Stomach (tissue), 19 donors: ENCODE measurements at places on chromosomes 6 and 20. TPM values are rescaled to one million over a fixed set of nuclear protein-coding genes. Genes with fewer than 3 reads are reported as not detected.

DNA sequence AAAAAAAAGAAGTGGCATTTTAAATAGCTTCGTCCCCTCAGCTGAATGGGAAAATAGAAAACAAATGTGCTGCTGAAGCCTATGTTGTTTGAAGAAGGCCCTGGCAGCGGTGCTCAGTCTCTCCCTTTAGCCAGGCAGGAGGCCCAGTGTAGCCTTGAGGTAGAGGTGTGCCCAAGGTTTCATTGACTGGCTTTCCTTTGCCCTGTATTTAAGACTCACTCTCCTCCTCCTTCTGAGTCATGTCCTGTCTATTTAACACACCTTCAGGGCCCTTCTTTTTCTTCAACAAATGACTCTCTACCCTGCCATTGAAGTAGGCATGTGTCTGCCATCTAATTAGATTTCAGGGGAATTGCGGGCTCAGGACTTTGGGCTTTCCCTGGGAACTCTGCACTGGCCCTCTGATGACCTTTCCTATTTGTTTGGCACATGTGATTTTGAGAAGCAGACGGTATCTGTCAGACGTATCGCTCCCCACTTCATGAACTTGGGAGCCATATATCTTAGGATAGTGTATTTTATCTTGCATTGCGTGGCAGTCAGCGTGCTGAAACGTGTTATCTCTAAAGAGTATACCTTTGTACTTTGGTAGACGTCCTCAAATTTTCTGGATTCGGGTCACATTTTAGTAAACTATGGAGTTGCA, 4.3 kb downstream of the TJAP1 start:
- no peak for DNase-seq

GRCh38 chr6:148789948-148790347, 43.1 kb downstream of the UST start:
- DNase-seq, result no peak

- no peak for DNase-seq
Measured at GRCh38 chr6:91782802-91783201, 1195.9 kb upstream of the MAP3K7 start.

DNA sequence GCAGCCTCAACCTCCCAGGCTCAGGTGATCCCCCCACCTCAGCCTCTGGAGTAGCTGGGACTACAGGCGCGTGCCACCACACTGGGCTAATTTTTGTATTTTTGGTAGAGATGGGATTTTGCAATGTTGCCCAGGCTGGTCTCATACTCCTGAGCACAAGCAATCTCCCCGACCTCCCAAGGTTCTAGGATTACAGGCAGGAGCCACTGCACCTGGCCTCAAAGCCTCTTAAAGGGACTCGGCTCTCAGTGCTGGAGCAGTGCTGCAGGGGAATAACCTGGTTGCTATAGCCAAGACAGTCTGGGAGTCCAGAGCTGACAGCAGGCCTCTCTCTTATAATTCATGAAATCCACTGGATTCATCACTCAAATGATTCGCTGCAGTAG, 17.0 kb downstream of the GHRH start:
- DNase-seq, result no peak

The PTGIS gene
- 15.1 TPM for total RNA-seq

DNA sequence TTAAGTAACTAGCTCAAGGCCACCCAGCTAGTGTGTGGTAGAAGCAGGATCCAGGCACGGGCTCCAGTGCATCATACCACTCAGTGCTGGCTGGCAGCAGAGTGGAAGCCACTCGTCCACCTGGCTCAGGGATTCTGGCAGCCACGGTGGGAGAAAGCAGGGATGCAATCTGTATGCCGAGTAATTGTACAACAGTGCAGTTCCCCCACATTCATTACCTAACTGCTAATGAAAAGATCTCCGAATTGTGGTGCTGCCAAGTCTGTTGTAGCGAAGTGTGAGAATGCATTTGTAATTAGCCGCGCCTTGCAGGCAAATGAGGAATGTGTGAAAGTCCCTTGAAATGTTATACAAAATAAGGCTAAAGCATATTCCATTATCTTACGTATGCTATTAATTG, 29.0 kb downstream of the KCNG1 start:
- DNase-seq, result no peak

The POPDC3 gene
- total RNA-seq, result not detected

- peak; percentile 28 for DNase-seq
Measured at GRCh38 chr6:20708367-20709124, 174.3 kb downstream of the CDKAL1 start.

- DNase-seq, result no peak
Measured at GRCh38 chr6:657743-658142, 843 bp upstream of the HUS1B start.

GRCh38 chr6:165749163-165749562, 86.1 kb upstream of the PDE10A start:
- DNase-seq, result no peak

GRCh38 chr6:121319112-121319553, 15.1 kb downstream of the TBC1D32 start:
- DNase-seq, result no peak

The KCNK16 gene
- total RNA-seq, result not detected

- DNase-seq, result peak; percentile 28
Measured at GRCh38 chr6:143195349-143195845, 134.7 kb downstream of the AIG1 start.

GRCh38 chr6:162857326-162857725, 129.6 kb downstream of the PACRG start:
- DNase-seq, result no peak

GRCh38 chr6:96784650-96785049, 52.6 kb downstream of the GPR63 start:
- no peak for DNase-seq

The ULBP2 gene
- total RNA-seq, result not detected

DNA sequence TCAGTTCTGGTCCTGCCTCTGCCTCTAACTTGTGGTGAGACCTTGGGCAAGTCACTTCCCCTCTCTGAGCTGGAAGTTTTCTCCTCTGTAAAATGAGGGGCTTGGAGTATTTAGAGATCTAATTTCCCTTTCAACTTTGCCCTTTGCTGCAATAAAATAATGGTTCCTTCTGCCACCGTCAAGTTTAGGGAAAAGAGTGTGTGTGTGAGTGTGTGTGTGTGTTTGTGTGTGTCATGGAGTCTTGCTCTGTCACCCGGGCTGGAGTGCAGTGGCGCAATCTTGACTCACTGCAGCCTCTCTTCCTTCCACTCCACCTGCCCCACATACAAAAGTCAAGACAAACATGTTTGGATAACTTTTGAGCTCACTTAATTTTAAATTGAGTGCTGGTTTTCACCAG, 39.2 kb upstream of the PIM1 start:
- DNase-seq, result peak; percentile 47

The BPIFA1 gene
- not detected for total RNA-seq

DNA sequence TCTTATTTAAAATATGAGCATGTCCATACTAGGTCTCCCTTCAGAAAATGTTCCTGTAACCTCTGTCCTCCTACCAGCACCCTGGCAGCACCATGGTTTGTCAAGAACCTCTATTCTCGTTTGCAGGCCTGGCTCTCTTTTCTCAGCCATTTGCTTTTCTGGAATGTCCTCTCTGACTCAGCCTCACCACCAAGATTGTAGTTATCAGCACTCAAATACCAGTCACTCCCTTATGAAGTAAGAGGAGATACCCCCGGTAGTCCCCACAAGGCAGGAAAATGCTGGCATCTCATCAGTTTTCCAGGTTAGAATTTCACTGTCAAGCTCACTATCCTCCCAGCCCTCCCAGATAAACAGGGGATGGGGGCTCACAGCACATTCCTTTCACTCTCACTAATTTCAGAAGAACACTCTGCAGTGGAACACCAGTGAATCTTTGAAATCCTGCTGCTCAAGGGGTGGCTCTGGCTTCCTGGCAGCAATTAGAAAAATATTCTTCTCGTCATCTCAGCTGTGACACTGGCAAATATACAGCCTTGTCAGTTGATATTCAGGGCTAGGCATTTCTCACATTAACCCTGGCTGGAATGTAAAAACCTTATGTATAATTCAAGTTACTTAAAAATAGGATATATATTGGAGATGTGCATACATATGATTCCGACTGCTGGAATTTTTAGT, 129.2 kb downstream of the TBX18 start:
- peak; percentile 13 for DNase-seq

The CTSZ gene
- total RNA-seq, result 56.9 TPM

DNA sequence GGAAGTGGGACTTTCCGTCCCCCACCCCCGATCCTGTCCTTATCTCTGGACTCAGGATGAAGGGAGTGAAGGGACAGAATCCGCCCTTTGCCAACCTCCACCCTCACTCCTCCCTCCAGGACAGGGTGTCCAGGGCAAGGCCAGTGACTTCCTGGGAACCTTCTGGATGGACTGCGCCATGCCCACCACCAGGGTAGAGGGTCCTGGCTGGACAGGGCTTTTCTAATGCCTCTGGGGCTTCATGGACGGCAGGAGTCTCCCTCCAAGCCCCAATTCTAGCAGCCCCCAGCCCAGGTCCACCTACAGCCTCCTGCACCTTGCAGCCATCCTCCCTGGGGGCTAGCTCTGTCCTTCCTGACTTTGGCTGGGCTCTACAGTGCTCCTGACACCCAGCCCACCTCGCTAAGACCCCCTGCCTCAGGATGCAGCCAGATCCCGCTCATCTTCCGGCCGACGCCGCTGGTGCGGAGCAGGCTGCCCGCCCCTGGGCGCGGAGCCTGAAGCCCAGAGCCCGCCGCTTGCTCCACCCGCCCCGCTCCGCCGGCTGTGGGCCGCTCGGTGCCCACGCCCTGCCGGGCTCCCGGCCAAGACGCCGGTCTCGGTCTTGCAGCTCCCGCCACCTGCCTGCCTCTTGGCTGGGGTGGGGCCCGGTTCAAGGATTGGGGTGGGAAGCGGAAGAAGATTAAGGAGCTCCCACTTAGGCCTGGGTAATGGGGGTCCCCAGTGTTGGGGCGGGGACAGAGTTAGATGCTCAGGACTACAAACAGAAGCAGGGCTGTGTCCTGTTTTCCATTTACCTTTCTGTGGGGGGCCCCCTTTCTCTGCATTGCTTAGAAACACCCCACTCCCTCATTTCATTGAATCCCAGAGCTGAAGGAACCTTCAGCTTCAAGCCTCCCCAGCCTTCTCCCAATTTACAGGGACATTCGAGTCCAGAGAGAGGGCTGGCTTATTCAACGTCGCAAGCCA, 72.8 kb downstream of the MDGA1 start:
- peak; percentile 88 for DNase-seq

GRCh38 chr20:47747669-47748031, 37.6 kb downstream of the SULF2 start:
- no peak for DNase-seq

DNA sequence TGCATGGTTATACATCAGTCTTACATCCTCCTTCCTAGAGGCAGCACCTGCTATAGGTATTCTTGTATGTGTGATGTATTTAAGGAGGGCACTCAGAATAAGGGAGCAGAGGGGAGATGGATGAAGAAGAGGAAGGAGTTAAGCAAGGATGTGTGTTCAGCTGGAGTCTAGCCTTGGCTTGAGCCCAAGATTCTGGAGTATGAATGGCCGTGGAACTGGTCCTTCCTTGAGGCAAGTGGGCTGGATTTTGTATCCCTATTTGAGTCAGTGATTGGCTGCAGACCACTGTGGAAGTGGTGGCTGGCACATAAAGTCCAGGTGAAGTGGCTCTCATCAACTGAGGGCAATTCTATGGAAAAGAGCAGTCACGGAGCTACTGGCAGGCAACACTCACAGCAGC, 112.0 kb upstream of the RNF24 start:
- DNase-seq, result no peak

DNA sequence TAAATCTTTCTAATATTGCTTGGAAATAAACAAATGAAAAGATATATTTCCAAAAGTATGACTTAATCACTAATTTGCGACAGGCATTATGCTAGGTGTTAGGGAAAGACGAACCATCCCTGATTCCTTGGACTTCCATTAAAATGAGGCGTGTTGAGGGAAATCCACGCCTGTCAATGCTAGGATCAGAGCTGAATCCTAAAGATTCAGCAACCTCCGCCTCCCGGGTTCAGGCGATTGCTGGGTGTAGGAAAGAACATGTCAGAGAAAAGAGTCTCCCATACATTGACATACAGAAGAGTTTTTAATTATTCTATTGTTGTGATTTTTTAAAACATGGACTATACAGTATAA, 16.8 kb upstream of the PRSS16 start:
- DNase-seq, result no peak

DNA sequence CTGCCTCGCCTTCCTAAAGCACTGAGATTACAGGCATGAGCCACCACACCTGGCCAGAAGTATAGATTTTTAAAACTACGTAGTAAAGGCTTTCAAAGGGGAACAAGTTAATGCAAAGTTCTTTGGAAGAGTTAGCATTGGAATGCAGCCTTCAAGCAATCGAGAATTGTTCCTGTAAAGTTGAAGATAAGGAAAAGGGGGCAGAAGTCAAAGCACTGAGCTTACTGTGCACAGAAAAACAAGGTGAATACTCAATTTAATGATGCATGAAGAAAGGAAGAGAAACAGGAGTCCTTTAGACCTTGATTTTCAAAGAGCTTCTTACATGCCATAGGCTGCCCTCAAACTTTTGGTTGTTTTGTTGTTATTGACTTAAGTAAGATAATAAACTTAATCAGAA, 29.1 kb upstream of the LGSN start:
- DNase-seq, result peak; percentile 23

DNA sequence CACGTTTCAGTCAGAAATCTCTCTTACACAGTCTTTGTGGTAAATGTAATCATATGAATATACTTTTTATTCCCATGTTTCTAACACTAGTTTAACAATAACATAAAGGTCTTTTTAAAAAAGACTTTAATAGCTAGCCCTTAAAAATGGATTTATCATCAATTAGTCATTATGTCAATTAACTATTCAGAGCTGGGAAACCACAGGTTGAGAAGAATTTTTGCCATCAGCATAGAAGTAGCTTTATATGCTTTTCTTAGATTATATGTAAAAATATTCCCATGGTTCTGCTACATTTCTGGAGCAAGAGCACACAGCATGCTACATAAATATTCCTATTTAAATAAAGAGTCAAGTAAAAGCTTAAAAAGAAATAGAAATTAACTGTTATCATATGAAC, 35.5 kb downstream of the ASCC3 start:
- no peak for DNase-seq

DNA sequence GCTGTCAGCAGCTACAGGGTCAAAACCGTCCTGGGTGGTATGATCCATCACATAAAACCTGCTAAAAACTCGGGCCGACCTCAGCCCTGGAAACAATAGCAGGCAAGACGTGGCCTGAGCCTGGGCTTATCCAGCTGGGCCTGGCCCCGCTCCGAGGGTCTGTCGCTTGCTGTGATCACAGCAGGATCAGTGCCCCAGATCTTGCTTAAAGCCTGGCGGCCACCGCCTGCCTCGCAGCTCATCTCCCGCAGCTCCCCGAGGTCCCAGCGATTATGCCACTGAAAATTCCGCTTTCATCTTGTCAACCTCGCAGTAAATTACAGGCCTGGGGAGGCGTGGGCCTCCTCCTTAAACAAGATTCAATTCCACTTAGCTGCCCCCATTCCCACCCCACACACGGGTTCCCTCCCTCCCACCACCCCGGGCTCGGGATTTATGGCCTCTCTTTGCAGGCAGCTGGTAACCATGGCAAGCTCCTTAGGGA, 40.1 kb downstream of the CDH22 start:
- no peak for DNase-seq

The PRR18 gene
- total RNA-seq, result 0.18 TPM

The PHACTR1 gene
- 12.3 TPM for total RNA-seq

- no peak for DNase-seq
Measured at GRCh38 chr6:133606852-133607251, 282.1 kb upstream of the TCF21 start.
